Activated CD4-positive, alpha-beta T cell treated with anti-CD3 and anti-CD28 coated beads for 24 hours (primary cell): ENCODE measurements at places on chromosomes 1 and 21.

DNA sequence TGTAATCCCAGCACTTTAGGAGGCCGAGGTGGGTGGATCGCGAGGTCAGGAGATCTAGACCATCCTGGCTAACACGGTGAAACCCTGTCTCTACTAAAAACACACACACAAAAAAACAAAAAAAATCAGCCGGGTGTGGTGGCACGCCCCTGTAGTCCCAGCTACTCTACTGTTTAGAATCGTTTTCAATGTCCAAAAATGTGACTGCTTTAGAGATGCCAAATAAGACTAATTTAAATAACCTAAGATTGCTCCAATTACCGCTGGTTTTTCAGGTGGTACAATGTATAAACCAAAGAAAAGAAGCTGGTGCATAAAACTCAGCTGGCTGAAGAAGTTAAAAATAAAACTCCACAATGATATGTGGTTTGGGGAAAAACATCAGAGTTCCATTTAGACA, 132.0 kb downstream of the RERE start:
- DNase-seq: no peak

DNA sequence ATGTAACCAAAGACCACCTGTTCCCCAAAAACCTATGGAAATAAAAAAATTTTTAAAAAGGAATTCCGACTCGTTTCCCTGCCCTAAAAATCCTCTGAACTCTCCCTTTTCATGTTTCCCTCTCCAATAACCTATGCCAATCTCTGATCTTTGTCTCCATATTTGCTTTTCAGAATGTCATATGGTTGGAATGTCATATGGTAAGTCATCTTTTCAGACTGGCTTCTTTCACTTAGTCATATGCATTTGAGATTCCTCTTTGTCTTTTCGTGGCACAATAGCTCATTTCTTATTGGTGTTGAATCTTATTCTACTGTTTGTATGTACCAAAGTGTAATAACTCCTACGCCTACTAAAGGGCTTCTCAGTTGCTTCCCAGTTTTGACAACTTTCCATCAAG, 117.5 kb downstream of the BACH1 start:
- DNase-seq: no peak

DNA sequence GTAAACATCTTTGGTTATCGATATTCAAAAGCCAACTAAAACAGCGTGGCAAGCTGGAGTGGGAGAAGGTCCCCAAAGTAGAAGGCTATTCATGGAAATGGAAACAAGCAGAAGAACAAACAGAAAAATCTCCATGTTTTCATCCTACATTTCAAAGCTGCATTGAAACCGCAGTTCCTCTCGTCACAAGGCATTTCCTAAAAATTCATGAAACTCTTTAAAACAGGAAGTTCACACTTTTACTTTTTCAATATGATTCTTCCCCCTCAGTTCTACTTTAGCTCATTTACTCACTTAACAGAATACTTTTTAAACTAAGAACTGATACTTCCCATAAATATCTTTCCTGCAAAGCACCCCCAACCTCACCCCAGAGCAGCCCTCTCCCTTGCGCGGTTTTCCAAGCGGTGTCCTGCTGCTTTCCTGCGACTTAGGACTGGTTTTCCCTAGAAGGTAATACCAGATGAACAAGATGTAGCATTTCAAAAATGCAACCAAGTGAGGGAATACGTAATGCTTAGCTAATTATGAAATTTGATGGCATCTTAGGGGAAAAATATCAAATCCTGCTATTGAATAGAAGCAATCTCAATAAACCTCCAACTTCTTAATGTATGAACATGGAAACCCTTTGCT, 228.3 kb upstream of the PKN2 start:
- DNase-seq: no peak

DNA sequence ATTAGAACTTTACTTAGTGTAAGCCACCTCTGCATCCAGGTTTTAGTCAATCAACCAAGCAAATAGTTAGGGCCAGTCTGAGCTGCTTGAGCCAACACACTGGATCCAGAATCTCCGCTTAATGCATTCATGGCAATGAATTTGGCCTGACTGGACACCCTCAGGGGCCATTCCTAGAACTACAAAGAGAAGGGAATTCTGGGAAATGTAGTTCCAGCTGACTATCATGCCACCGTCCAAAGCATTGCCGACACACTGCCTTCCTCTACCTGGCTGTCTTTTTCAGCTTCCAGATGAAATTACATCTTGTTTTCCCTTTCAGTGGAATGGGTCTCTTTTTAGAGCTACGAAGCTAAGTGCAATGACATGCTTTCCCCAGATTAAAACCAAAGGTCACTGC, 163.0 kb upstream of the IGSF21 start:
- no peak for DNase-seq

DNA sequence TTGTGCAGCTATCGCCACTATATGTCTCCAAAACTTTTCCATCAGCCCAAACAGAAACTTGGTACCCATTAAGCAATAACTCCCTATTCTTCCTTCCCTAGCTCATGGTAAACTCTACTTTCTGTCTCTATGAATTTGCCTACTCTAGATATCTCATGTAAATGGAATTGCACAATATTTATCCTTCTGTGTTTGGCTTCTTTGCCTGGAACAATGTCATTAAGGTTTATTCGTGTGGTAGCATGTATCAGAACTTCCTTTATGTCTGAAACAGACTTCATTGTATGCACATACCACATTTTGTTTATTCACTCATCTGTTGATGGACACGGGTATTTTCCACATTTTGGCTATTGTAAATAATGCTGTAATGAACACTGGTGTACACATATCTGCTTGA, 40.7 kb upstream of the CD34 start:
- DNase-seq: no peak

GRCh38 chr1:192061556-192061955, 96.7 kb upstream of the RGS18 start:
- DNase-seq: no peak

DNA sequence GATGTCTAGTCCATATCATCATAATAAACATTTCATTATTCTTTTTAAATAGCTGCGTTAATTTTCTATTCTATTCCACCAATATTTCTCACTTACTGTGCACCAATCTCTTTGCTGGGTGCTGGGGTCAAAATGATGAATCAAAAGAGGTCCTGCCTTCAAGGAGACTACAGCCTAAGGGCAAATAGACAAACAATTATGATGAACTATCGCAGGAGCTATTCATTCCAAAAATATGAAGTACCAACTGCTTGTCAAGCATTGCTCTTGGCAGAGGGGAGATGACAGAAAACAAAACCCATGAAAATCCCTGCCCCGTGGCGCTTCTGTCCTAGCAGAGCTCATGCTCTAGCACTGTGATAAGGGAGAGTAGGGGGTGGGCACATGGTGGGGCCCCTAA, 28.8 kb upstream of the SLC26A9 start:
- no peak for DNase-seq

DNA sequence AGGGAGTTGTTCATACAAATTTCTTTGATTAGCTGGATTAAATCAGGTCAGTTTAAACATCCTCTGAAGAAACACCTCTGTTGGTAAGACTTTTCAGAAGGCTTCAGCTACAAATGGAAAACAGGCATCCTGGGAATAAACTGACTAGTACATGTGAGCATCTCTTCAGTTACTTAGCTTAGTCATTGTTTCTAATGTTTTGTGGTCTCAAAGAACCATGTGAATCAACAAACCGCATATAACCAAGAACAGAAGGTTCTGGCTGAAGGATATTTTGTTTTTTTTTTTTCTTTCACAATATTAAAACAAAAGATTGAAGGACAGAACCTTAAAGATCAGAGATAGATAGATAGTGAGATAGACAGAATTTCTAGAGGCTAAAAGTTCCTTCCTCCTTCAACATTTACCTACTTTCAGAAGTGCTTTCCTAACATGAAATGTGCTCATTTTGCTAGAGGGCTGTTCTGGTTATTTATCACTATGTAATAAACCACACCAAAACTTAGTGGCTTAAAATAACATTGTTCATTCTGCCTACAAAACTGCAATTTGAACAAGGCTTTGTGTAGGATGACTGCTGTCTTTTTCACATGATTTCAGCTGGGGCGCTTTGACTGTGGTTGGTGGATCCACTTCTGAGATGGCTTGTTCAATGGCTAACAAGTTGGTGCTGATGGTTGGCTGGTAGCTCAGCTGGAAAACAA, 119.8 kb upstream of the PTGFR start:
- no peak for DNase-seq

GRCh38 chr1:224507771-224508523, 73.3 kb upstream of the WDR26 start:
- DNase-seq: no peak

GRCh38 chr21:39663066-39663465, 50.3 kb downstream of the B3GALT5 start:
- DNase-seq: no peak

- DNase-seq: no peak
Observed at GRCh38 chr1:102546251-102546650, 549.5 kb upstream of the OLFM3 start.

- no peak for DNase-seq
Observed at GRCh38 chr1:242847390-242847993, 323.0 kb upstream of the PLD5 start.

- DNase-seq: no peak
Observed at GRCh38 chr1:28247612-28248272, 11.6 kb upstream of the SESN2 start.

GRCh38 chr1:78718566-78718965, 68.9 kb downstream of the IFI44 start:
- no peak for DNase-seq

DNA sequence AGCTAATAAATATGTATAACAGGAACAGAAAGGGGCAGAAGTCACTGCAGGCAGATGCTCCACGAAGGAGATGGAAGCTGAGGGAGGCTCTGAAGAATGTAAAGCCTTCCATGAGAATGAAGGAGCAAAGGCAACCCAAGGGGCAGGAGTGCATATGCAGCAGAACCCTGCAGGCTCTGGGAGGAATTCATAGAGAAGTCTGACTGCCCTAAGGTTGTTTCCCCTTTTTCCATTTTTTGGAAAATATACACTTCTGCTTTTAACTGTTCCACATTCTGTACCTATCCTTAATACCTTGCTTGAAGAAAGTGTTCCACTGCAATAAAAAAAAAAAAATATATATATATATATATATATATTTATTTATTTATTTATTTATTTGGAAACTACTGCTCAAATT, 69.6 kb downstream of the CD34 start:
- DNase-seq: no peak

DNA sequence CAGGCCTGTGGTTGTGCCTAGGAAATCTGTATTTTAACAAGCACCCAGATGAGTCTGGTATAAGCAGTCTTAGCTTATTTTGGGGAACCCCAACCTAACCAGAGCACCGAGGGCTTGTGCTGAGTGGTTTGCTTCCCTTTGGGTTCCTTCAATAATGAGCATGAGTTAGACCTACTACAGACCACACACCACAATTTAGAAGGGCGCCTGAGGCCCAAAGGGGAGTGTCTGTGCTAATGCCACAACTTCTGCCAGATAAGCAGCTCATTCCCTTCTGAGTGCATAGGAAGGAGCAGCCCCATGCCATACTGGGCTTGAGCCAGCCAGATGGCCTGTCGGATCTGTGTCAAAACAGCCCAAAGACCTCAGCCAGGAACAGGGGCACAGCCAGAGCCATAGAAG, 15.4 kb upstream of the LSS start:
- DNase-seq: no peak

DNA sequence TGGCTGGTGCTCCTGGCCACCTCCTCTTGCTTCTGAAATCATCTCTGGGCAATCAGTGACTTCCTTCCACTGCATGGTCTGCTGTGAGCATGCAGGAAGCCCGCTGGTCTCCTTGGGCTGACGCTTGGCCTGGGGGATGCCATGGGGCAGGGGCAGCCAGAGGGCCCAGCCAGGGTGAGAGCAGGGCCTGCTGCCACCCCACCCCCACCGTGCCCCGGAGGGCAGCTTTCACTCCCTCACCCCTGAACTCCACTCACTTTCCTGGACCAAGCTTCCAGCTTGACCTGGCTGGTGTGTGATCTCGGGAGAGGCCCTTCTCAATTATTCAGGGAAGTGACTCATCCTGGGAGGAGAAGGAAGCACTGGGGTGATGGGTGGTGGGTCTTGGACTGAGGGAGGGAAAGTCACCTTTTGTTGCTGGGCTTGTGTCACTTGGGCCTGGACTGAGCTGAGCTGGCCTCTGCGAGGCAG, 270.2 kb upstream of the CSF3R start:
- DNase-seq: no peak

DNA sequence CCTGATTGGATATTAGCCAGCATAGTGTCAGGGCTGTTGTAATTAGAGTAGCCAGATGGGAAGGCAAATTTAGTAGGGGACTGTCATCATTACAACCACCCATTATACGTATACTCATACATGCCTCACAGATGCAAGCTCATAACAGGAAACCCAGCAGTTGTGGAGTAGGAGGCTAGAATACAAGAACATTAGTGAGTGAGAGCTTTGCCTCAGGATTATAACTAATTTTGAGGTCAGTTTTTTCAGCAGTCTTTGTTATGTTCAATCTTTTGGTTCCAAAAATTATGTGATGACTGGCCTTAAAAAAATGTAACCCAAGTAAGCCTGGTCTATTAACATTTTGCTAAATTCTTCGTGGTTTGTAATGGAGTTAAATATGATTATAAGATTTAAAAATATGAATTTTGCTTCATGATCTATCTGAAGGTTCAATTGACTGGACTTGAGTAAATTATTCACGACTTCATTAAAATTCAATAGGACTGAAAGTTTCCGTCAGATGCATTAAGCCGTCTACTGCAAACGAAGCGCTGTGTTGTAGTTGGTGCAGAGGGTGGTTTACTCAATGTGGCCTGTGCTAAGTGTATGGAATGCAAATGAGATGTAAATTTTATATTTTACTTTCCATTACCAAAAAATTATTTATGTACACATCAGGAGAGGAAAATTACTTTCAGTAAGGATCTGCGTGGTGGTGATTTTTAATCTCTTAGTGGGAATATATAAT, 48.8 kb downstream of the KCNK1 start:
- DNase-seq: no peak

DNA sequence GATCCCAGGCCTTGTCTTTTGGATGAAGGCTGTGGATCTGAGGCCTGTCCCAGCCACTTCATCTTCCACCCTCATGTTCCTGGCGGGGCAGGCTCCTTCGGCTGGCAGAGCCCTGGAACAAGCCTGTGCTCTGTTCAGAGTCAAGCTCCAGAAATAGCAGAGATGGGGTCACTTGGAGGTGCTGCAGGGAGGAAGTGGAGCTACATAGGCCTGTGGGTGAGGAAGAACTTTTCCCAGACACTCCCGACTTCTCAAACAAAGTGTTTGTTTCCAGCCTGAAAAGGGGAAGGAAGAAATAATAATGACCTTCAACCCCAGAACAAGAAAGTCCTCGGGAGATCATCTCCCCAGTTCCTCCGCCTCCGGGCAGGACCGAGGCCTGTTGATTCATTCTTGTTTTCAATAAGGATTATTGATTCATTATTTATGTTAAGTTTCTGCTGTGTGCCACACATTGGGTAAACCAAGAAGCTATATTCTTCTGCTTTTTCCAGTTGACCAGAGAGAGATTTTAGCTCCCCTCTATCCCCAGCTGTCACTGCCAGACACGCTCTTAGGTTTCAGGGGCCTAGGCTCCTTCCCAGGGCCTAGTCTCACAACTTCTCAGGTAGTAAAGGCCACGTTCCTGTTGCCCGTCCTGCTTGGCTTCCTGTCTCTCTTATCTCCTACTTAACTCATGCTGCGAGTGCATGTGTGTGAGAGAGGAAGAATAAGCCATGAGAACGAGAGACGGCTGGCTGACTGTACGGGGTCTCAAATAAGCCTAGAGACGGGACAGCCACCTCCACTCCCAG, 16.9 kb downstream of the IKBKE start:
- no peak for DNase-seq
